ENCODE measurements at places on chromosomes 2 and 18.
A peak's percentile ranks its signal among the peaks of the same experiment; 100 is the strongest.

GRCh38 chr18:49094979-49095632 is 144.3 kb upstream of the SMAD7 start:
- DNase-seq = peak; percentile 23

DNA sequence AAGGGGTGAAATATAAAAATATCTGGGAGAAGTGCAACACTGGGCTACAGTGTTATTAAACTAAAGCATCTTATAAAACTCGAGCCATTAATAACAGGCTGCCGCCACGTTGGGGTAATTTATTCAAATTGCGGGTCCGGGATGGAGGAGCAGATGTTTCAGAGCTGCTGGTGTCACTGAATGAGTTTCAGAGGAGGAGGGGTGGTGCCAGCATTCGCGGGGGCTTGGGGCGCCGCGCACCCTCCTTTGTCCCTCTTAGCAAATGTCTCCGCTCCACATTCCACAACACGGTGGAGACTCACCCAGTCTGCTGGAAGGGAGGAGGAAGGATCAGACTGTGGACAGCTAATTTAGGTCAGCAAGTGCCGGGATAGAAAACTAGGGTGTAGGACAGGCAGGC is 260.5 kb downstream of the CELF4 start:
- no peak for DNase-seq

DNA sequence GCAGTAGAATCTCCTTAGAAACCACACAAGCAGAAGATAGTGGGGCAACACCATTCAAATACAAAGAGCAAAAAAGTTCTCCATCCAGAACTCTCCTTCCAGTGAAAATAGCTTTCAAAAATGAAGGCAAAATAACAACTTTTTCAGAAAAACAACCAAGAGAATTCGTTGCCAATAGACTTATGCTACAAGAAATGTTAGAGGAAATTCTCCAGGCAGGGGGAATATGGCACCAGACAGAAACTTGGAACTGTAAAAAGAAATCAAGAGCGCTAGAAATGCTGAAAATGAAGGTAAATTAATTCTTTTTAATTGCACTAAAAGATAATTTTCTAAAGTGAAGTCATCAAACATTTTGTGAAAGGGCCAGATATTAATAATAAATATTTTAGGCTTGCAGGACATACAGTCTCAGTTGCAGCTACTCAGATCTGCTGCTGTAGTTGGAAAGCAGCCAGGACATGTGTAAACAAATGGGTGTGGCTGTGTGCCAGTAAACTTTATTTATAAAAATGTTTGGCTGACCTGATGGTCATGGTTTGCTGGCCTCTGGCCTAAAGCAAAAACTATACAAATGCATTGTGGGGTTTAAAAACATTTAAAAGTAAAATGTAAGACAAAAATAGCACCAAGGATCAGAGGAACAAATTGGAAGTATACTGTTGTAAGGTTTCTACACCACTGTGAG is 73.7 kb upstream of the TGFA start:
- DNase-seq = no peak

DNA sequence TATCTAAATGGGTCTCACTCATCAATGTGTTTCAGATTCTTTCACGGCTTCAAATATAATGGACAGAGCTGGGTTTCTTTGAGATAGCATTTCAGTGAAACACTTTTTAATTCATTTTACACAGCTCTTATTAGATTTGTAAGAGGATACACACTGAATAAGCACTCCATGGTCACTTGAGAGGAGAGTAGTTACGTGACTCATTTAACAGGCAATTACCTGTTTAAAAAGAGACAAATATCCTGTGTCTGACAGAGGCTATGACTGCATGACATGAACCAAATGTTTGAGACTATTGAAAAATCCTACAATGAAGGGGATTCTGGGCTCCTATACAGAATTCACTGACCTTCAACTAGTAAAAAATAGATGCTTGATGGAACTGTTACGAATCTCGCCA is 786.9 kb downstream of the EPHA4 start:
- no peak for DNase-seq

- no peak for DNase-seq
Observed at GRCh38 chr2:84832772-84833461, 48.0 kb downstream of the TRABD2A start.

GRCh38 chr2:5825686-5826085 is 133.5 kb downstream of the SOX11 start:
- no peak for DNase-seq

- peak; percentile 67 for DNase-seq
Observed at GRCh38 chr2:181552808-181553207, 95.6 kb downstream of the ITGA4 start.

- no peak for DNase-seq
Observed at GRCh38 chr2:101473911-101474701, 806 bp downstream of the RFX8 start.

DNA sequence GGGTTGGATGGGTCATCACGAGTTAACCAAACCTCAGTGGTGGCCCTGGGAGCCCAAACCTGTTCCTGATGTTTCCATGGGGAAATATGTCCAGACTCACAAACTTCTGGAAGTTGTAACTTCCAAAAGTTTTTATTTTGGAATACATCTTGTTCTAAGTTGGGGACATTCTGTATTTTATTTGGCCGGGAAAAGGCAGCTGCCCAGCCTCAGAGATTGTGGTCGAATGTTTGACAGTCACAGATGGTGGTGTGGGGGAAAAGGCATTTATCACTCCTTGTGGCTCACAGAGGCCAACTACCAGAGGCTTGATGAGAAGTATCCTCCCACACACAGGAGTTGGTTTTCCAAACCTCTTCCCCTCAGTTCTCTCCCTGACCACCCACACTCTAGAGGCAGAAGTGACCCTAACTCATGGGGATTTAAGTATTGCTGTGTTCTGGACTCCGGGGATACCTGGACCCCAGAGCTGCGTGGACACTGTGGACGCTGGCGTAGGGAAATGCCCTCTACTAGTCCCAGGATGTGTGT is 124.7 kb upstream of the PPP1CB start:
- no peak for DNase-seq

- DNase-seq = no peak
Observed at GRCh38 chr2:220969348-220969747, 602.8 kb downstream of the EPHA4 start.

GRCh38 chr2:198558176-198558575 is 753.8 kb downstream of the PLCL1 start:
- DNase-seq = no peak

DNA sequence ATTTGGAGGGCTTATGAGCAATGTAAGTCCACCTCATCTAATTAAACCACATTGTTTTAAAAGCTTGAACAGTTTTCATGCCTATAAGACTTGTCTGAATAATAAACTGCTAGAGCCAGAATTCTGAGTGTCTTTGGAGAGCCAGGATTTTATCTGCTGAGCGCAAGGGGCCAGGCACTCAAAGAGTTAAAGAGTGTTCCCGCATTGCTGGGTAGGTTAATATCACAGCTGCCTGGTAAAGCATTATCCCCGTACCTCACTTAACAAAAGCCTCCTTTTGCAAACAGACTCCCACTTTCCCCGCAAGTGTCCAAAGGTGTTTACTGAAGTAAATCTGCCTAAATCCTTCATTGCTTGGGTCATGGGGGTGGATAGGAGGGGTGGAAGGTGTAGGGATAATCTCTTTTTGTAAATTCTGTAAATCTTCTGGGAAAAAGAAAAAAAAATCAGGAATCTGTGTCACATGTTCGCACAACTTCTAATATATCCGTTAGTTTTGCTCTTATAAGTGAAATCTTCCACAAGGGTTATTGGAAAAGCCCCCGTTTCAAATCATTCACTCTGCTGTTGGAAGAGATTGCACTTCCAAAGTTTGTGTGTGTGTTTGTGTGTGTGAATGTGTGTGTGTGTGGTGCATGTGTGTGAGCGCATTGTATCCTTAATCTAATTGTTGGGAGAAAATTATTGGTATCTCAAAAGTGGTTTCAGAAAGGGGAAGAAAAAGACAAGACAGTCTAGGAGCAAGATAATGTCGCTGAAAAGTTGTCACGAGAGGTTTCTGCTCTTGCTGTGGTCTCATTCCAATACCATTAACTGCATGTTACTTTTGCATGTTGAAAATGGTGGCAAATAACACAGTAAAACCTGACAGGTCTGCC is 10.7 kb downstream of the ZEB2 start:
- no peak for DNase-seq

DNA sequence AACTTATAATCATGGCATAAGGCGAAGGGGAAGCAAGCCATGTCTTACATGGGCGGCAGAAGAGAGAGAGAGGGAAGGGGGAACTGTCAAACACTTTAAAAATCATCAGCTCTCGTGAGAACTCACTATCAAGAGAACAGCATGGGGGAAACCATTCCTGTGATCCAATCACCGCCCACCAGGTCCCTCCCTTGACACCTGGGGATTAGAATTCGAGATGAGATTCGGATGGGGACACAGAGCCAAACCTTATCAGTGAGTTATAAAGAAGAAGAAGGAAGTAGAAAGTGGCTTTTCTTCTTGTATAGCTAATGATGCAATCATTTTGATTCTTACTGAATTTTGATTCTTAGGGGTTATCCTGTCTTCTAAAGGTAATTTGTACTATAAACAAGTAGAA is 51.4 kb downstream of the SMCHD1 start:
- DNase-seq = no peak

DNA sequence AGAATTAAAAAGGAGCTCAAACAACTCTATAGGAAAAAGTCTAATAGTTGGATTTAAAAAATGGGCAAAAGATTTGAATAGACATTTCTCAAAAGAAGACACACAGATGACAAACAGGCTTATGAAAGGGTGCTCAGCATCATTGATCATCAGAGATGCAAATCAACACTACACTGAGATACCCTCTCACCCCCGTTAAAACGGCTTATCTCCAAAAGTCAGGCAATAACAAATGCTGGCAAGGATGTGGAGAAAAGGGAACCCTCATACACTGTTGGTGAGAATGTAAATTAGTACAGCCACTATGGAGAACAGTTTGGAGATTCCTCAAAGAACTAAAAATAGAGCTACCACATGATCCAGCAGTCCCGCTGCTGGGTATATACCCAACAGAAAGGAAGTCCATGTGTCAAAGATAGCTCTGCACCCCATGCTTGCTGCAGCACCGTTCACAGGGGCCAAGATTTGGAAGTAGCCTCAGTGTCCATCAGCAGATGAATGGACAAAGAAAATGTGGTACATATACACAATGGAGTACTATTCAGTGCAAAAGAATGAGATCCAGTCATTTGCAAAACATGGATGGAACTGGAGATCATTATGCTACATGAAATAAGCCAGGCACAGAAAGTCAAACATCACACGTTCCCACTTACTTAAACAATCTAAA is 46.7 kb upstream of the B3GNT7 start:
- DNase-seq = no peak

GRCh38 chr2:209553913-209554312 is 130.1 kb downstream of the MAP2 start:
- no peak for DNase-seq

DNA sequence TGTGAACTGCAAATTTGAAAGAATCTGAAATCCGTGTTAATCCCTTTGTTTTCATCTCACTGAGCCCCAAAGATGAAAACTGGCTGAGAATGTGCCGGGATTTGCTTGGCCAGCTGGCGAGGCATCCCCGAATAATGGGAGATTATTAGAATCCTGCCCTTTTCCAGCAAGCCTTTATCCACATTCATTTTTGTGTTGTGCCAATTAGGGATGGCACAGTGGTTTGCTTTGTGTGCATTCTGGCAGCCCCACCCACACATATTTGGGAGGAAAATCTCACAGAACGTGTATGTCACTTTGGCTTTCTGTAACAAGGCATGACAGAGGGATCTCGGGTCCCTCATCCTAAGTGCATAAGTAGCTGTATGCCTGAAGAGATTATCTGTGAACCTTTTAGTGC is 405.8 kb upstream of the FAM98A start:
- no peak for DNase-seq

DNA sequence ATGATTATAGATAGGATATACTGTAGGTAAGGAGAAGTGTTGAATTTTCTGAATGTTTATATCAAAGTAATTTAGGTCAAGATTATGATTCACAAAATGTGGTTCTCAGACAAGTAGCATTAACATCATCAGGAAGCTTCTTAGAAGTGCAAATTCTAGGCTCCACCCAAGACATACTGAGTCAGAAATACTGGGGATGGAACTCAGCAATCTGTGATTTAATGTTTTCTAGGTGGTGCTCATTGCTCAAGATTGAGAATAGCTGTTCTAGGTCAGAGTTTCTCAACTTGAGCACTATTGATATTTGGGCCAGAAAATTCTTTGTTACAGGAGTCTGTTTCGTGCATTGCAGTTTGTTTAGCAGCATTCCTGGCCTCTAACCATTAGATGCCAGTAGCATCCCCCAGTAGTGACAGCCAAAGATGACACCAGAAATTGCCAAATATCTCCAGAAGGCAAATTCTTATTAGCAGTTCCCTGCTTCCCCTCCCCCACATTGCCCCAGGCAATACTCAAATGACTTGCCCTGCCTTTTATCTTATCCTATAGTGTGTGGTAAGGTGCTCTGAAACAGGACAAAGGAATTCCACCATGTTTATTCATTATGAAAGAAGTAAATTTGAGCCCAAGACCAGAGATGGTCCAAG is 1001.2 kb downstream of the DPP10 start:
- no peak for DNase-seq

DNA sequence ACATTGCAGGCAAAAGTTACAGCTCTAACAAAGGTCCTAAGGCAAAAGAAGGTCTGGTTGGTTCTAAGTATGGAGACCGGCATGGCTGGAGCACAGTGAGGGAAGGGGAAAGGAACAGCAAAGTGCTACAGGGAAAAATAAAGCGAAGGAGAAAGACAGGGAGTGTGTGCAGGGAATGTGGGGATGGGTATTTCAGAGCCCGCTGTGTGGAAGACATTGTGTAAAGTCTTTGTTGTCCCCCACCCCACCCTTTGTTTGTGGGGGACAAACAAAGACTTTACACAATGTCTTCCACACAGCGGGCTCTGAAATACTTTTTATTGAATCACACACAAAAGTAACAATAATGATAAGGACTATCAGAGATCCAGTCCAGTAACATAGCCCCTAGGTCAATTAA is 28.9 kb upstream of the C2orf15 start:
- no peak for DNase-seq

GRCh38 chr2:199404841-199405240 is 52.9 kb downstream of the SATB2 start:
- peak; percentile 9 for DNase-seq

DNA sequence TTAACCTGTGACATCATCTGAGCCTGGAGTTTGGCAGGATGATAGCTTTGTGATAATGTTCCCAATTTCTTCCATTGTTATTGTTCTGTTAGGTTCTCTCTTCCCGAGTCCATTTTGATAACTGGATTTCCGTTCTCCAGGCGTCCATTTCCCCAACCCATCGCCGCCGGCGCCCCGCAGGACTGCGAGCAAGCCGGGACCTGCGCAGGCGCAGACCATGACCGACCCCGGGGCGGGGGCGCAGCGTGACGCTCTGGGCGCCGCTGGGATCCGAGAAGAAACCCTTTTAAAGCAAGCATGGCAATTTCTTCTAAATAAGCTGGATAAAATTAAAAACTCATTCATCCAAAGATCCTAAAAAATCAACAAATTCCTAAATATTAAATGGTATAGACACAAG is at the start of gene SLC25A52:
SLC25A52 (minus strand) TSS at position 186 of the 400 bp plus-strand sequence. CDS start 219 bp downstream, outside the sequence.
- DNase-seq = no peak

DNA sequence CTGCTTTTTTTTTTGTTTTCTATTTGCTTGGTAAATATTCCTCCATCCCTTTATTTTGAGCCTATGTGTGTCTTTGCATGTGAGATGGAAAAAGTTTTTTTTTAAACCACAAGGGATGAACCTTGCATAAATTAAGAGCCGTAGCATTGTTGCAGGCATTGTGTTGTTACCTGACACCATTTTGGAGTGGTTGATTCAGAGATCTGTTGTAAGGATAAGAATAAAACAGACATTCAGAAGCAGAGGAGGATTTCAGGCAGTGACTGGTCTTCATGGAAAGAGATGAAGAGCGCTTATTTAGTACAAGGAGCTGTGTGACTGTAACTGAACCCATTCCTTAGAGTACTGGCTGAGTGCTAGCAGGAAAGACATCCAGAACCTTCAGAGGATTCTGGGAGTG is 101.2 kb downstream of the LTBP1 start:
- DNase-seq = no peak

All from kidney epithelial cell (primary cell).